Fibroblast of lung (primary cell): ENCODE measurements at places on chromosomes 6 and 20.

GRCh38 chr6:13397359-13398068 is 69.2 kb upstream of the TBC1D7 start:
- no peak for DNase-seq
- no peaks in the 10 kb centered on the region for H3K36me3 ChIP-seq
- no peak overlapping the region for H3K27ac ChIP-seq
- peaks cover 11% of the 10 kb centered on the region for H3K4me1 ChIP-seq
- no peak overlapping the region for H3K4me3 ChIP-seq
- H3K27me3 ChIP-seq, result no peaks in the 10 kb centered on the region

- no peaks in the 10 kb centered on the region for H3K36me3 ChIP-seq
- no peaks in the 10 kb centered on the region for H3K4me1 ChIP-seq
- H3K27me3 ChIP-seq, result peaks cover 23% of the 10 kb centered on the region
- DNase-seq, result no peak
These were observed 5.9 kb upstream of the VSTM2L start for GRCh38 chr20:37896932-37897548.

DNA sequence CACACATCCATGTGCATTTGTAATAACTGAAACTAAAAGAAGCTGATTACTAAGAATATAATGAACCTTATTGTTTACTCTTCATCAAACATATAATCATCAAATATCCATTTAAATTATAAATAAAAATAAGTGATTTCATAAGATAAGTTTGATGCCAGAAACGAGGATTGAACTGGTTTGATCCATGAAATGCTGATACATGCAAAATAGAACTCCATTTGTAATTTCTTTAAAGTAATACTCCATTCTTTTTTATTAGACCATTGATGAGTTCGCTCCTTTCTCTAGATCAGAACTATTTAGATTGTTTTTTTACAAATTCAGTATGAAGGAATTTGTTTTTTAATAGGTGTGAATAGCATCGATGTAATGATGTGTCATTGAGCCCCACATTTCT is 57.6 kb downstream of the EYS start:
- no peak overlapping the region for H3K4me3 ChIP-seq
- no peak overlapping the region for H3K27ac ChIP-seq
- H3K27me3 ChIP-seq, result no peaks in the 10 kb centered on the region
- no peaks in the 10 kb centered on the region for H3K4me1 ChIP-seq
- DNase-seq, result no peak

- no peaks in the 10 kb centered on the region for H3K4me1 ChIP-seq
- H3K36me3 ChIP-seq, result no peaks in the 10 kb centered on the region
- no peak for DNase-seq
These were observed 441.5 kb downstream of the HTR1B start for GRCh38 chr6:77021778-77022177.

- no peaks in the 10 kb centered on the region for H3K4me1 ChIP-seq
- no peak overlapping the region for H3K27ac ChIP-seq
- DNase-seq, result no peak
- no peak overlapping the region for H3K4me3 ChIP-seq
- H3K27me3 ChIP-seq, result peaks cover 4% of the 10 kb centered on the region
These were observed 243.3 kb downstream of the PREX1 start for GRCh38 chr20:48584391-48585060.

DNA sequence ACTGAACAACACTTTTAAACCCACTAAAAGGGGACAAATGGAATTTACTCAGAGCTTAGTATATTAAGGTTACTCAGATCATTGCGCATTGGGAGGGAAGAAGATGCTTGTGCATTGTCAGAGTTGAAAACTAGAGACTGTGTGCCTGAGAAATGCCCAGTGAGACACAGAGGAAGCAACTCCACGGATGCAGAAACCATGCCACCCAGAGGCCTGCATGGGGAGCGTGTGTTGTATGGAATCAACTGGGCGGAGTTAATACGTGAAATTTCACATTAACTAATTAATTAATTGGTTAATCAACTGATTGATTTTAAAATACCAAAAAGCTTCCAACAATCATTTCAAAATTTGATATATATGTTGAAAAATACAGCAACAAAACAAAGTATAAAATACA is 391.6 kb downstream of the PLCB1 start:
- no peak overlapping the region for H3K4me3 ChIP-seq
- no peaks in the 10 kb centered on the region for H3K27me3 ChIP-seq
- no peak overlapping the region for H3K27ac ChIP-seq
- no peaks in the 10 kb centered on the region for H3K4me1 ChIP-seq
- DNase-seq, result peak; percentile 30

DNA sequence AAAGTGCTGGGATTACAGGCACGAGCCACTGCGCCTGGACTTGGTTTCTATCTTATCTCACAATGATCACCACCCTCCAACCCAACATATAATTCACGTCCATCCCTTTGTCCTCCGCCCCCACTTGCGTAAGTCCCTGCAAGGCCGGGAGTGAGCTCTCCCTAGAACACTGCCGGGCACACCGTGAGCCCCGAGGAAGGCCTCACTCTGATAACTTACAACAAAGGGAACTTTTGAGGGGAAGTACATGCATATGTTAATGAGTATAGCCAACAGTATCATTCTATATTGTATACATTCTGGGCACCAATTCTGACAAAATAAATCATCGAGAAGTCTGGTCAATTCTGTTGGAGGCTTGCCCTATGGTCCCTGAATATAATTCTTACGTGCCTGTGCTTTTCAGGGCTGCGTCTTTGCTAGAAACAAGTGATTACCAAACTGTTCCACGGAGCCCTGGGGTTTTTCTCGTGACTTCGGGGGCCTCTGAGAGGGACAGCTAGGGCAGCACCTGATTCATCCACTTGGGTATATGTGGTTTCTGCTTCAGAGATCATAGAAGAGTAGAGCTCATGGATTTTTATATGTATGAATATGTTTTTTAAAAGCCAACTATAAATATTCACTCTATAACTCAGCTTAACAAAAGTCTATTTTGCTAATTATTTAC is 469.8 kb upstream of the AGPAT4 start:
- H3K27me3 ChIP-seq, result no peaks in the 10 kb centered on the region
- no peaks in the 10 kb centered on the region for H3K4me1 ChIP-seq
- H3K4me3 ChIP-seq, result no peak overlapping the region
- DNase-seq, result no peak

DNA sequence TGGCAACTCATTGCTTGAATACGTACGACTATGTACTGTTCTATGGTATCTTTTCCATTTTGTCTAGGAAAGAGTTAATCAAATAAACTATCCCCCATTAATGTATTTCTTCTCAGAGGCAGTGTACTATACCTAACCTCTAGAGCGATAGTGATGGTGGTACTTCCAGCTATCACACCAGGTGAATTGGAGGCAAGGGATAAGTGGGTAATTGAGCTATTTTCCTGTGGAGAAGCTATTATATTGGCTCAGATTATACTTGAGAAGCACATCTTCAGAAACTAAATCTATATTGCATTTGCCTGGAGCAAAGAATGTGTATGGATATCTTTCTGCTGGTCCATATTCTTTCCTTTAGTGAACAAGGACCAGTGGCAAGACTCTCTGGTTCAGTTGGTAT is 430.7 kb upstream of the KHDRBS2 start:
- no peaks in the 10 kb centered on the region for H3K4me1 ChIP-seq
- H3K27ac ChIP-seq, result no peak overlapping the region
- no peaks in the 10 kb centered on the region for H3K36me3 ChIP-seq

DNA sequence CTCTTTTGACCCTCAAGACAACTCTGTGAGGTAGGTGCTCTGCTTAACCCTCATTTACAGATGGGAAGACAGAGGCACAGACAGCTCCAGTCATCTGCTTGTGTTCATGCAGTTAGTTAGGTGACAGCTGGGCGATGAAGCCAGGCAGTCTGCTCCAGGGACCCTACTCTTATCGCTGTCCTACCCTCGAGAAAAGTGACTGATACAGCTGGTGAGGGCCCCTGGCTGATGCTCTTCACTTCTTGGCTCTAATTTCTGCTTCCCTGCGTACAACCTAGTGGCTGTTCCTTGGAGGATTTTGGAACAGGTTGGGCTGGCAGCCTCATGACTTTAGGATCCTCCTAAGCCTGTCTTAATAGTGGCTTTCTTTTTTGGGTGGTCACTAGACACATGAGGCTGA is 9.1 kb upstream of the TJAP1 start:
- no peak overlapping the region for H3K4me3 ChIP-seq
- no peaks in the 10 kb centered on the region for H3K4me1 ChIP-seq
- H3K36me3 ChIP-seq, result no peaks in the 10 kb centered on the region
- DNase-seq, result no peak

GRCh38 chr6:1590580-1590979 is 19.1 kb upstream of the FOXC1 start:
- no peaks in the 10 kb centered on the region for H3K36me3 ChIP-seq
- no peak overlapping the region for H3K4me3 ChIP-seq
- H3K27me3 ChIP-seq, result peaks cover 4% of the 10 kb centered on the region
- no peaks in the 10 kb centered on the region for H3K4me1 ChIP-seq
- no peak for DNase-seq

DNA sequence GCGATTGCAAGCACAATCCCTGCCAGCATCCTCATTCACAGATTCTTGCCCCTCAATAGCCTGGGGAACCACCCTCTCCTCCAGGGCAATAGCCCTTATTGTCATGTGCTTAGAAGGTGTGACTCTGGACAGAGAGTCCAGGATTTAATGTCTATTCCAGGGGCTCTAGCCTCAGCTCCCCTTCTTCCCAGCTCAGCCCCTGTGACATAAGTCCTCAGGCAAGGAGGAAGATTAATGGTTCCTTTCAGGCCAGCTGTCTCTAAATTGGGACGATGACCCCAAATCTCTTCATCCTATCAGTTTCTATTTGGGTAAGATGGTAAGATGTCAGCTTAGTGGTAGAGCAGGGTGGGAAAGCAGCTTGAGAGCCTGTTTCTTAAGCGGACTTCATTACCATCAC is 8.1 kb downstream of the LRFN2 start:
- DNase-seq, result no peak
- H3K27ac ChIP-seq, result no peak overlapping the region
- H3K36me3 ChIP-seq, result no peaks in the 10 kb centered on the region
- H3K4me3 ChIP-seq, result no peak overlapping the region
- no peaks in the 10 kb centered on the region for H3K27me3 ChIP-seq

DNA sequence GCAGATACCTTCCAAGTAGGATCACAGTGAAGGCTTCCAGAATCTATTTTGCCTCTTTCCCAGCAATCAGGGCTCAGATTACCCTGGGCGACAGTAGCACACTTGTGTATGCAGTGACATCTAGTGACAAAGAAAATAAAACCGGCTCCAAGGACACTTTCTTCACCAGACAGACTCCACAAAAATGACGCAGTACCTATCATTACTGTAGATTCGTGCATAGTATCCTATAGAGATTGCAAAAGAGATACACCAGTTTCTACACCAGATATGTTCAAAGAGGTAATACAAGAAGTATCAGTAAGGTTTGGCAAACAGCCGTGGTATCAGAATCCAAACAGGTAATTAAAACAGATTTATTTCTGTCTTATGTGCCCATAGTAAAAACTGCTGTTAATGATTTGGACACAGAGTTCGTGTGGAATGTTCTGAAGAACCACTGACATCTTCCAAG is 600.4 kb upstream of the JAG1 start:
- DNase-seq, result peak; percentile 82
- H3K4me3 ChIP-seq, result no peak overlapping the region
- H3K4me1 ChIP-seq, result no peaks in the 10 kb centered on the region
- H3K27ac ChIP-seq, result no peak overlapping the region

- H3K4me3 ChIP-seq, result no peak overlapping the region
- H3K4me1 ChIP-seq, result peaks cover 3% of the 10 kb centered on the region
- no peaks in the 10 kb centered on the region for H3K36me3 ChIP-seq
These were observed 90.0 kb upstream of the IFNGR1 start for GRCh38 chr6:137309078-137309762.

DNA sequence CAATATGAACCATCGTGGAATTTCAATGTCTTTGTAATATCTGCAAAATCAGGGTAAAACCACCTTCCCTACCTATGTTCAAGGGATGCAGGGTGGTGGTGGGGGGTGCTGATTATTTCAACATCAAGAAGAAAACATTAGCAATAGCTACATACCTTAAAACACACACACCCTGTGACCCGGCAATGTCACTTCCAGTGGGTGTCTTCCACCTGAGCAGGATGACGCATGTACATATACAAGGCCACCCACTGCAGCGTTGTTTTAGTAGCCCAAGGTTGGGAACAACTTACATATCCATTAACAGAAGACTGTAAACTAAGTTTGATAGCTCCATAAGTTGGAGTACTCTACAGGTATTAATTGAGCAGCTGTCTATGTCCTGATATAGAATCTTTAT is 62.6 kb upstream of the SIRPG start:
- H3K27ac ChIP-seq, result no peak overlapping the region
- H3K4me1 ChIP-seq, result no peaks in the 10 kb centered on the region
- no peaks in the 10 kb centered on the region for H3K36me3 ChIP-seq
- no peak overlapping the region for H3K4me3 ChIP-seq

GRCh38 chr20:18166950-18167349 is 29.3 kb downstream of the KAT14 start:
- no peak for DNase-seq
- no peaks in the 10 kb centered on the region for H3K36me3 ChIP-seq
- H3K4me3 ChIP-seq, result no peak overlapping the region
- no peak overlapping the region for H3K27ac ChIP-seq
- no peaks in the 10 kb centered on the region for H3K27me3 ChIP-seq

- H3K4me1 ChIP-seq, result no peaks in the 10 kb centered on the region
- H3K4me3 ChIP-seq, result peak within 1 kb of the TSS; percentile 52
- no peaks in the 10 kb centered on the region for H3K27me3 ChIP-seq
- DNase-seq, result peak; percentile 88
These were observed at the start of gene MTCL3 for GRCh38 chr6:127518710-127519468. TSS of gene MTCL3 (minus strand) at chr6:127519335.

DNA sequence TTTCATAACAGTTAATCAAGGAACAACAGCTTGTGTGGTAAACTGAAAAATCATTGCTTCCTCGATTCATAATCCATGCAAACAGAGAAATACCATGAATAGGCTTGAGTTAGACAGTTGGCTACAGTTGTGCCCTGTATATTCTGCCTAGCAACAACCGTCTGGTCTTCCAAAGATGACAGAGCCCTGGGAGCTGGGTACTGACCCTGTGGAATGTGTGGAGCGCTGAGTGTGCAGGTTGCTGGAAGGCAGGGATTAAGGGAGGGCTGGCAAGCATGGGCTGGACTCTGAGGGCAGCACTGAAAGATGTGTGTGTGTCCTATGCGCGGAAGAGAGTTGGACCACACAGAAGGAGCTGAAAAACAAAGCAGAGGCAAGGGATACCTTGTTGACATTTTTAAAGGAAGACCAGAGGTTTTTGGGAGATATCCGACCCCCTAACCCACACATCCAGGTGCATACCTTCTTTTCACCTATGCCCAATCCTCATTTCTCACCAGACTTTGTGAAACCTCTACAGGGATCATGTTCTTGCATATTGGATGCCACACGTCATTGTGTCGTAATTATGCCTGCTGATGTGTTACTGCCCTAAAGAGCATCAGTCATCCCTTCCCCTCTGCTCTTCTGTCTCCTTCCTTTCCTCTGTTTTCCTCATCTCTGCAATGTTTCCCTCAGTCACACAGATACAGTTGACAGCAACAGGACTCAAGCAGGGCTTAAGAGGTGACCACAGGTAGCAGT is 58.2 kb upstream of the VGLL2 start:
- DNase-seq, result no peak
- H3K27ac ChIP-seq, result no peak overlapping the region
- H3K27me3 ChIP-seq, result no peaks in the 10 kb centered on the region

GRCh38 chr6:72672906-72673305 is 51.0 kb downstream of the KCNQ5 start:
- no peaks in the 10 kb centered on the region for H3K4me1 ChIP-seq
- H3K27ac ChIP-seq, result no peak overlapping the region
- H3K4me3 ChIP-seq, result no peak overlapping the region
- no peaks in the 10 kb centered on the region for H3K36me3 ChIP-seq

GRCh38 chr6:43986177-43986825 is 141.0 kb downstream of the MRPL14 start:
- no peak overlapping the region for H3K27ac ChIP-seq
- H3K27me3 ChIP-seq, result peaks cover 4% of the 10 kb centered on the region
- H3K4me1 ChIP-seq, result peaks cover 16% of the 10 kb centered on the region
- no peak overlapping the region for H3K4me3 ChIP-seq
- no peak for DNase-seq
